HFFc6 (cell line): ENCODE measurements at places on chromosomes 4 and X.

GRCh38 chrX:6810776-6811175 is 275.9 kb upstream of the VCX3A start:
- DNase-seq = peak; percentile 3

DNA sequence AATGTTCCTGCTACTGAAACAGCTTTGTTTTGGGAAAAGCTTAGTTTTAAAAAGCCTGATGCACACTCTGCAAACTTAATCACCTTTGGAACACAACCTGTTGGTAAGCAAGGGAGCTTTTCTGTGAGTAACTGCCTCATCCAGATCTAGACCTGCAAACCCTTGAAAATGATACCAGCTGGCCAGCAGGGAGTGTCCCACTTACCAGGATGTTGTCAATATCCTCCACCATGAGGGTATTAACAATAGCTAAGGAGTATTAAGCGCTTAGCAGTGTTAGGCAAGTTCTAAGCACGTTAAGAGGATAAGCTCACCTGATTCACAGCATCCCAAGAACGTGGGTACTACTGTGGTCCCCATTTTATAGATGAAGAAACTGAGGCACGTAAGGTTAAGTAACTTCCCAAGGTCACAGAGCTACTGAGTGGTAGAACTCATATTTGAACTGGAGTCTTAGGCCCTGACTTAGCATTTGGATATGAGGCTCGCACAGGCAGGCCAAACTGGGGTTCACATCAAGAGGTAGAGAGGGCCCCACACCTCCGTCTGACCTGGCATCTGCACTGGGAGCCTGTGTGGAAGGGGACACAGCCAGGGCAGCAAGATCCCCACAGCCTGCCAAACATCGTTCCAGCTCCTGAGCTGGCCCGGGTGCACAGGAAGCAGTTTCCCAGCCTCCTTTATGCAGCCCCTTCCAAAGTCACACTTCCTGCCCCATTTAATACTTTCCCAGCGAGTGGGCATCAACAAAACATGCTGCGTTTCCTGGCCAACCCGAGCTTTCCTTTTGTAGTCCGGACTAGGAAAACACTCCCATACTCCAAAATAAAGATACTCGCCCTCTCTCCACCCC is 32.7 kb downstream of the IRF2 start:
- DNase-seq = no peak

- DNase-seq = peak; percentile 25
Observed at GRCh38 chrX:130702867-130703707, 199.9 kb downstream of the ENOX2 start.

- DNase-seq = no peak
Observed at GRCh38 chr4:98508829-98509598, 149.4 kb downstream of the TSPAN5 start.

- DNase-seq = no peak
Observed at GRCh38 chr4:60315586-60315985, 884.5 kb upstream of the ADGRL3 start.

DNA sequence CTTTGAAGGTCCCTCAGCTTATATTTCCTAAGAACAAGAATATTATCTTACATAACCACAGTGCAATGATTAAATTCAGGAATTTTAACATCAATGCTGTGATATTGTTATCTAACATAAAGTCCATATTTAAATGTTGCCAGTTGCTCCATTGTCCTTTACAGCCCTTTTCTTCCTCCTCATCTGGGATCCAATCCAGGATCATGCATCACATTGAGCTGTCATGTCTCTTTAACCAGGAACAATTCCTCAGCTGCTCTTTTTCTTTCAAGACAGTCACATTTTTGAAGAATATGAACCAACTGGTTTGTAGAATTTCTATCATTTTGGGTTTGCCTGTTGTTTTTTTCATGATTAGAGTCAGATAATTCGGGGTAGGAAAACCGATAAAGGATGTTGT is 12.0 kb downstream of the TMSB4X start:
- DNase-seq = no peak

DNA sequence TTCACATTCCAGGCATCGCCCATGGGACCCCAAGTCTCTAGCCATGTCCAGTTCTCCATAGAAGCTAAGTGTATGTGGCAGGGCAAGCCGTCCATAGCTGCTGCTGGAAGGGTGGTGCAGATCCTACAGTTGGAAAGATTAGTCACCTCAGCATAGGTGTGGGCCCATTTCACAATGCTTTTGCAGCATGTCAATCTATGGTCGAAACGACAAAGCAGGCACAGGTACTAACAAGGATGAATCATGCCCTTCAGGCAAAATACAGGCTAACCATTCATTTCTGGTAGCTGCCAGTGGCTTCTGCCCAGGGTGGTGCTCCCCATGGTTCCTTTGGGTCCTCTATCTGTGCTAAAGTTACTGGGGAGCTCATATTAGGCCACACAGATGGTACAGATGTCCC is 225.2 kb downstream of the ADGRL3 start:
- DNase-seq = no peak

GRCh38 chr4:3039706-3040366 is 34.5 kb downstream of the HTT-AS start:
- no peak for DNase-seq

DNA sequence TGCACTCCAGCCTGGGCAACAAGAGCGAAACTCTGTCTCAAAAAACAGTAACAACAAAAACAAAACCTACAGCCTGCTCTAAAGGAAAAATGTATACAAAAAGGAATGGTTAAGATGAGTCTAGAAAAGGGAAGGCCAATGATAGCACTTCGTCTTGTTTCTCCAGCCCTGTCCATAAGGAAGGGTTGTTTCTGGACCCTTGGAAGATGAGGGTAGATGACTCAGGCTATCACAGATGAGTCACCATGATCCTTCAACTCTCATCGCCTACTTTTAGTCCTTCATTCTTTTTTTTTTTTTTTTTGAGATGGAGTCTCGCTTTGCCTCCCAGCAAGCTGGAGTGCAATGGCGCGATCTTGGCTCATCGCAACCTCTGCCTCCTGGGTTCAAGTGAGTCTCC is 8.8 kb downstream of the PLA2G12A start:
- DNase-seq = no peak

GRCh38 chrX:39819921-39820849 is 277.6 kb downstream of the BCOR start:
- no peak for DNase-seq

- DNase-seq = no peak
Observed at GRCh38 chr4:6788123-6788522, 5.6 kb downstream of the KIAA0232 start.

GRCh38 chr4:52840531-52841370 is 21.4 kb upstream of the RASL11B start:
- DNase-seq = no peak

- no peak for DNase-seq
Observed at GRCh38 chr4:169351872-169352271, 81.1 kb upstream of the SH3RF1 start.

DNA sequence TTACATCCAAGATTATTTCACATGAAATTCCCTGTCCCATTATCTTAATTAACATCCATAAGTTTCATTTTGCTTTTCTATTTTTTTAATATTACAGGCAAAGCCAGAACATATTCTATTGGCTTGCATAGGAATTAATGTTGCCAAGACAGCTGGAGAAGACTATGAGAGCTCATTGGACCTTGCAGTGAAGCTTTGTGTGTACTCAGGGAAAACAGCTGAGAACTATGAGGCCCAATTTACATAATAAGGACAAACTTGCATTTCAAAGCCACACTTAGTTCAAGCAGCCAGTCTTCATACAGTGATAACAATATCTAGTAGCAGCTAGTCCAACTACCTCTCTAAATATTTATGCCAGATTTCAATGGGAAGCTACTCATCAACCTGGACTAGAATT is 134.4 kb downstream of the DDX53 start:
- no peak for DNase-seq

DNA sequence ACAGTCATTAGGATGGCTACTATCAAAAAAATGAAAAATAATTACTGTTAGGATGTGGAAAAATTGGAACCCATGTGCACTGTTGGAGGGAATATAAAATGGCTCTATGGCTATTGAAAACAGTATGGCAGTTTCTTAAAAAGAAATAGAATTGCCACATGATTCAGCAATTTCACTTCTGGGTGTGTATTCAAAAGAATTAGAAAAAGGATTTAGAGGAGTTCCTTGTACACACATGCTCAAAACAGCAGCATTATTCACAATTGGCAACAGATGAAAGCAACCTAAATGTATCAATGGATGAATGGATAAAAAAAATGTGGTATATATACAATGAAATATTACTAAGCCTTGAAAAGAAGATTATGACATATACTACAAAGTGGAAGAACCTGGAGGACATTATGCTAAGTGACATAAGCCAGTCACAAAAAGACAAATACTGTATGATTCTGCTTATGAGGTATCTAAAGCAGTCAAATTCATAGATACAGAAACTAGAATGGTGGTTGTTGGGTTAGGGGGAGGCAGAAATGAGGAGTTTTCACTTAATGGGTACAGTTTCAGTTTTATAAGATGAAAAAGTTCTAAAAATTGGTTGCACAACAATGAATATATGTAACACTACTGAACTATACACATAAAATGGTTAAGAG is 123.2 kb downstream of the ELOVL6 start:
- no peak for DNase-seq

- DNase-seq = no peak
Observed at GRCh38 chr4:53786632-53787031, 195.3 kb upstream of the LNX1 start.

DNA sequence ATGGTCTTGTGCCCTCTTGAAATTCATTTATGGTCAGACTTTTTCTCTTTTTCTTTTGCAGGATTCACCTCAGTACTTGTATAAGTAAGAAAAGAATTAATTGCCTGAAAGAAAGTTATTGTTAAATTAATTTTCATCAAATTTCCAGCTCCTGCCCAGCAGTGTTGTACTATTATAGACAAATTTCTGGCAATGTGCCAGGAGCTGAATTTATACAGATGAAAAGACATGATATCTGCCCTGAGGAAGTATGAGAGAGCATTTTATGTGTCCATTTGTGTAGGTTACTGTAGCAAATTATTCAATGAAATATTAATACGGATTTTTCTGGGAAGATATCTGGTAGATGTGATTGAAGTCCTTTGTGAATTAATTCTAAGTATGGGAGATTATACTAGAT is 2371.5 kb upstream of the TENM3 start:
- no peak for DNase-seq

DNA sequence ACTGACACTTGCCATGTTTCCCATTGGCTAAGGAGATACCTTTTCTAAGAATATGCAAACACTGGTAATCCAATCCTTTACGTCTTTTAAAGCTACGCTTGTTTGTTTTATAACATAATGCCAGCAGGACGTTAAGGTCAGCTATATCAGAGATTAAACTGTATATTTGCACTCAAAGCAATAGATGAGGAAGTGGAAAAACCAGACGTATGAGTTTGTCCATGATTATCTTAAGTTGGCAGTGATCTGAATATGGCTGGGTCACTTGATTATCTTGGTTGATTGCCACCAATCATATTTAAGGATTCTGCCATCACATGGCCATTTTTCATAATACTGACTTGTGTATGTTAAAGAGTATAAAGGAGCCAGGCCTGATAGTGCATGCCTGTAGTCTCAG is 19.4 kb downstream of the TMSB4X start:
- DNase-seq = no peak

- no peak for DNase-seq
Observed at GRCh38 chr4:184513802-184514120, 39.4 kb upstream of the IRF2 start.
